GM12864 (cell line): ENCODE measurements at places on chromosomes 7 and 10.

GRCh38 chr7:151940048-151940811, 16.0 kb upstream of the GALNTL5 start:
- DNase-seq, result no peak

- DNase-seq, result no peak
Observed at GRCh38 chr7:141410353-141411000, 140.7 kb upstream of the AGK start.

GRCh38 chr10:77037735-77038403, 599.7 kb downstream of the KCNMA1 start:
- no peak for DNase-seq

DNA sequence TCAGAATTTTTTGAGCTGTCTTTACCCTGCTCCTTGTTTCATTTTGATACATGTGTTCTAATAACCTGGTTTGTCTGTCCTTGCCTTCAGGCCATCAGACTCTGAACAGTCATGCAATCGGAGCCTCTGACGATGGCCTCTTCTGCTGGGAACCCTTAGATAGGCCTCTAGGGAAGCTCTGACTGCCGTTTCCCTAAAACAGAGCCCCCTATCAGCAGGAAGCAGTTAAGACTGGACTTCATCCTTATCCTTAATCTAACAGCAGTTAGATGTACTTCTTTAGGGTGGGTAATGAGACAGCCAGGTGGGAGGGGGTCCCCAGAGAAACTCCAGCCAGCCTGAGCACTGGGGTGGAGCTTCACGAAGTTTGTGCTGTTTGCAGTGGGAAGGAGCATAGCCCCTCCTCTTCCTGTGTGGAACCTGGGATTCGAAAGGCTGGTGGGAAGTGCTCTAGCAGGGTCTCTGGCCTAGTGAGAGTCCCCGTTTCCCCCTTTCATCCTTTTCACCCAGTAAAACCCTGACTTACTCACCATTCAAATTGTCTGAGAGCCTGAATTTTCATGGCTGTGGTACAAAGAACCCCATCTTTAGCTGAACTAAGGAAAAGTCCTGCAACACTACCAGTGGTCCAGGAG, 28.4 kb upstream of the SORCS3 start:
- DNase-seq, result no peak

- no peak for DNase-seq
Observed at GRCh38 chr10:11798845-11799735, 24.1 kb upstream of the PROSER2 start.

DNA sequence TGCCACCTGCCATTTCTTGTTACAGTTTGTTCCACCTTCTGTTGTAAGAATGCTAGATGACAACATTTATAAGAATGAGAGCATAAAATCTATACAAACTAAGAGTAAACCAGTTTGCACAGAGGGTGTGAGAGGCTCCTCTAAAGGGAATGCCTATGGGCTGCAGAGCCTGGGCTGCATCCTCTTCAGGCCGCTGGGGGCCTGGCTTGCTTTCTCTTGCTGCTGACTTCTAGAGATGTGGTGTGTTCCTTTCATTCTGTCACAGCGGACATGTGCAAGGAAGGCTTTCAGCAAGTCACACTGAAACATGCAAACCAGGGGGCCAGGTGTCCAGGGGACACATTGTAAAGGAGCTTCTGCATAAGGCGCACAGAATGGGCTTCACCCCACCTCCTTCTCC, 7.1 kb upstream of the ATP6V1F start:
- DNase-seq, result no peak
